MCF 10A (cell line): ENCODE measurements at places on chromosomes 1 and 21. TPM values are rescaled to one million over a fixed set of nuclear protein-coding genes. Genes with fewer than 3 reads are reported as not detected.

IGSF9 gene
- total RNA-seq: 0.25 and 0.44 TPM in 2 replicates

PCBP3 gene
- total RNA-seq: 3.7 and 6.6 TPM in 2 replicates

GRCh38 chr1:203287109-203287893 lies 18.0 kb upstream of the BTG2 start:
- no peaks in the 10 kb centered on the region for H3K36me3 ChIP-seq
- no peaks in the 10 kb centered on the region for H3K27me3 ChIP-seq
- DNase-seq: no peak
- no peak overlapping the region for H3K27ac ChIP-seq
- no peaks in the 10 kb centered on the region for H3K4me1 ChIP-seq

DNA sequence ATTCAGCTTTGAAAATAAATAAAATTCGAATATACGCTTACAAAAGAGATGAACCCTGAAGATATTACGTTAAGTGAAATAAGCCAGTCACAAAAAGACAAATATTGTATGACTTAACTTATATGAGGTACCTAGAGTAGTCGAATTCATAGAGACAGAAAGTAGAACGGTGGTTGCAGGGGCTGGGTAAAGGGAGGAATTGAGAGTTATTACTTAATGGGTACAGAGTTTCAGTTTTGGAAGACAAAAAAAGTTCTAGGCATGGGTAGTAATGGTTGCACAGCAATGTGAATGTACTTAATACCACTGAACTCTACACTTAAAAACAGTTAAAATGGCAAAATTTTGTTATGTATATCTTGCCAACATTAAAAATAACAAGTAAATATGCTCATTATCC lies 48.6 kb upstream of the ZNHIT6 start:
- no peaks in the 10 kb centered on the region for H3K36me3 ChIP-seq
- DNase-seq: no peak
- H3K27me3 ChIP-seq: no peaks in the 10 kb centered on the region

GRCh38 chr1:207620543-207620893 lies 24.4 kb upstream of the CR1L start:
- H3K27ac ChIP-seq: no peak overlapping the region
- no peaks in the 10 kb centered on the region for H3K4me1 ChIP-seq
- no peaks in the 10 kb centered on the region for H3K36me3 ChIP-seq
- H3K27me3 ChIP-seq: peaks cover 27% of the 10 kb centered on the region
- no peak for DNase-seq

GRCh38 chr1:178646821-178647220 lies 78.2 kb upstream of the RALGPS2 start:
- no peak overlapping the region for H3K27ac ChIP-seq
- no peaks in the 10 kb centered on the region for H3K36me3 ChIP-seq
- H3K27me3 ChIP-seq: no peaks in the 10 kb centered on the region
- H3K4me1 ChIP-seq: no peaks in the 10 kb centered on the region
